ENCODE measurements at places on chromosomes 7 and 10.

DNA sequence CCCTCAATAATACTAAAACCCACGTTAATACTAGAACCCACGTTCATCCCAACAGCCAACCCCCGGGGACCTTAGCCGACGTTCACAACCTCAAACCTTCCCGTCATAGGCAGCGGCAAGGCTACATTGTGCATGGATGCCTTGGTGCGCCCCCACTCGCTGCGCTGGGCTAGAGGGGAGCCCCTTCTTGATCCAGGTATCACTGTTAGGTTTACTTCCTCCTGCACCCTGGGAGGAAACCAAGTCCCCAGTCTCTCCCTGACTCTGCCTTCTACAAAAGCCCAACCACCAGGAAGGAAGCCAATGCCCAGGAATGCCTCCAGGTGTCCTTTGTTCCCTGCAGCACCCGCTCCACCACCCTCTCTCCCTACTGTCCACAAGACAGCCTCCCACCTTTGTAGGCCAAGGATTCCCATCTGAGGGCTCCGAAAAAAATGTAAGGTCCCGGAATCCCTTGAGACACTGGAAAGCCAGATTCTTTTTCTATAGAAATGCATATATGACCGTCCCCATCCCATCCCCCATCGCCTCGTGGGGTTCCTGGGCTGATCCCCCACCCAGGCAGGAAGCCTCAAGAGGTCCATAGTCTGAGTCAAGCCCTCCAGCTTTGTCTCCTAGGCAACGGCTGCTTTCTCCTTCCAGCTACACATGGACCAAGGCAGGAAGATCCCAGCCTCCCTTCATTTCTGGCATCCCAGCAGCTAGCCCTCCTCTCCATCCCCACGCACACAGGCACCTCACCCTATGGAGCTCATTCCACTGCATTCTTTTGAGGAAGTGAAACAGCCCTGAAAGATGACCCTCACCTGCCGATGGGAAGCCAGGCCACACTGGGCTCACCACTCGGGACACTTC lies 25.2 kb downstream of the CTBP2 start:
- no peak for DNase-seq

DNA sequence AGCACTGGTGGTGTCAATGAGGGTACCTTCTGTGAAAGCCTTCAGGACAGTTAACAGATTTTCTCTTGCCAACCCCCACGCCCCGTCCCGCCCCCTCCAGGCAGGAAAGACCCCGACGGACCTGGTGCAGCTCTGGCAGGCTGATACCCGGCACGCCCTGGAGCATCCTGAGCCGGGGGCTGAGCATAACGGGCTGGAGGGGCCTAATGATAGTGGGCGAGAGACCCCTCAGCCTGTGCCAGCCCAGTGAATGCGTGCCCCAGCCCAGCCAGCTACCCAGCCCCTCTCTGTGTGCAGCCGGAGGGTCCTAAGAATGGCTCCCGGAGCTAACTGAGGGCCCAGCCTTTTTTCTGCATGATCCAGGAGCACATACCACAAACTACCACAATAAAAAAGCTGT lies 713 bp upstream of the HOGA1 start:
- DNase-seq, result no peak

GRCh38 chr10:34687434-34688210 lies 127.5 kb downstream of the PARD3 start:
- DNase-seq, result no peak

- no peak for DNase-seq
These were observed 323.0 kb upstream of the LRGUK start for GRCh38 chr7:133804127-133804526.

- no peak for DNase-seq
These were observed 989.3 kb downstream of the LRMDA start for GRCh38 chr10:76420725-76421124.

GRCh38 chr7:73382934-73383503 lies 50.6 kb upstream of the FZD9 start:
- DNase-seq, result no peak

- no peak for DNase-seq
These were observed 287.2 kb upstream of the FZD1 start for GRCh38 chr7:90977056-90977455.

- no peak for DNase-seq
These were observed 22.6 kb upstream of the AMZ1 start for GRCh38 chr7:2665359-2665791.

DNA sequence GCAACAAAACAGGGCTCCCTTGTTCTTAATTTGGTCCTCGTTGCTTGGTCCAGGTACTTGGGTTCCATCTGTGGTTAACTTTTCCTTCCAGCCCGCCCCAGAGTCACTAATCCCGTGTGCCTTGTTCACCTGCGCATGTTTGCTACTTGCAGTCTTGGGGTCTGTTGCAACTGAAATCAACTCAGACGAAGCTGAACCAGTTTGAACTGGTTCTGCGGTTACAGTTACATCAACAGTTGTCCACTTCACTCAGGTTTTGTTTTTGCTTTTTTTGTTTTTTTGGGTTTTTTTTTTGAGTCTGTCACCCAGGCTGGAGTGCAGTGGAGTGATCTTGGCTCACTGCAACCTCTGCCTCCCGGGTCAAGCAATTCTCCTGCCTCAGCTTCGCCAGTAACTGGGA lies 34.7 kb downstream of the TRRAP start:
- DNase-seq, result no peak

- no peak for DNase-seq
These were observed 146.3 kb downstream of the TRIL start for GRCh38 chr7:28811701-28812430.

DNA sequence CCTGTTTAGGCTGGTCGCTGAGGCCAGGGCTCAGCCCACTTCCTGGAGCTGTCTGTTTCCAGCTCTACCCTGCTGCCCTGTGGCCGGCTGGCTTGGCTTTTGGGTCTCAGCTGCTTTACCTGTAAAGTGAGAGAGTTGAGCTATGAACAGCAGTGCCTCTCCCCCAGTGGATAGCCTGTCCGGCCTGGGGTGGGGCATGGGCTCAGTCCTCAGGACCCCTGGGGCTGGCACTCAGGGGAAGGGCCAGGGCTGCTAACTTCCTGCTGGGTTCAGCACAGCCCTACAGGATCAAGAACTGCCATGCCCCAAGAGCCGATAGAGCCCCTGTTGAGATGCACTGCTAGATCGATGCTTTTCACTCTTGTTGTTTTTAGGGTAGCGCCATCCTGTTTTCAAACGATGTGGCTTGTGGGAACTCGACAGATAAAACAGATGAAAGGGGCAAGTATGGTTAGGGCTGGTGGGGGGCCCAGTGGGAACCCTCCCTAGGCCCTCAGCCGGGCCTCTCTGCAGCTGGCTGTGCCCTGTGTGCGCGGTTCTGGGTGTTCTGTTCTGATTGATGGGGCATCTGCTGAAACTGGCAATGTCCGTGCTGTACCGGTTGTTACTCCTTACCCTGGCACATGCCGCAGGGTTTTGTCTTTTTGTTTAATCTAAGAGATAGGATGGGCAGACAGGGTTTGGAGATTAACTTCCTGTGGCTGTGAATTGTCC lies 10.0 kb upstream of the SFRP5 start:
- no peak for DNase-seq

DNA sequence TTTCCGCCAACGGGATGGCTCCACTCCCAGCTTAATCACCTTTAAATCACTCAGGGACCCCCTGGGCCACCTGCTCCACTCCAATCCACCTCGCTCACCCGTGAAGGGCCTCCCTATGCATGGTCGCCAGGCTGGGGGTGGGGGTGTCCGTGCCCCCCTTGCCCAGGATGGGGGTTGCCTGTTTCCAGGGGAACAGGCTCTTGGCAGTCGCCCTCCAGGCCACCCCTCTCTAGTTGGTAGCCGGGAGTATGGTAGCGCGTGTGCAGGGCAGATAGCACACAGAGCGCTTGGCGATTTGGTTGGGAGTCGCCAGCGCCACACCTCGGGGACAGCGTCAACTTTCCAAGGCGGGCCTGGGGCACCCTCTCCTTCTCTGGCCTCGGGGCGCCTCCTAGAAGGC lies 134.9 kb upstream of the ZNF92 start:
- DNase-seq, result no peak

DNA sequence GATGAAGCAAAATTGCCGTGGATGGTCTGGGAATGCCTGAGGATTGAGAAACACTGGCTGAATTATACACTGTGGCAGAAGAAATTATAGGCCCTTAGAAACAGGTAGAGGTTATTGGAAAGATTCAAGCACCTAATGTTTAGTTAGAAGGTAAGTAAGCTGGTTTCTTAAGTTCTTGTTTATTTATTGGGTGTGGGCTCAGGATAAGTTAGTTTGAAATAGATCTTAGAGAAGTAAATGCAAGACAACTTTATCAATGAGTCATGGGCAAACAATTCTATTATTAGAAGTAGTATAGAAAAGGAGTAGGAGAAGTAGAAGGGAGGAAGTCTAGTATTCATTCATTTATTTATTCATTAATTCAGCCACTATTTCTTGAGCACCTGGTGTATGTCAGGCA lies 96.5 kb downstream of the KAT6B start:
- DNase-seq, result no peak

DNA sequence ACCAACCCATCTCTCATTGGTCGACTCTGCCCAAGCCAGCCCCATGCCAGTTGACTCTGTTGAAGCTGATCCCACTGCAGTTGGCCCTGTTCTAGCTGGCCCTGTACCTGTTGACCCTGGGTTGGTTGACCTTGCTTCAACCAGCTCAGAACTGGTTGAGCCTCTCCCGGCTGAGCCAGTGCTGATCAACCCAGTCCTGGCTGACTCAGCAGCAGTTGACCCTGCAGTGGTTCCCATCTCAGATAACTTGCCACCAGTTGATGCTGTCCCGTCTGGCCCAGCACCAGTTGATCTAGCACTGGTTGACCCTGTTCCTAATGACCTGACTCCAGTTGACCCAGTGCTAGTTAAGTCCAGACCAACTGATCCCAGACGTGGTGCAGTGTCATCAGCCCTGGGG lies 7.4 kb downstream of the PPRC1 start:
- DNase-seq, result no peak

DNA sequence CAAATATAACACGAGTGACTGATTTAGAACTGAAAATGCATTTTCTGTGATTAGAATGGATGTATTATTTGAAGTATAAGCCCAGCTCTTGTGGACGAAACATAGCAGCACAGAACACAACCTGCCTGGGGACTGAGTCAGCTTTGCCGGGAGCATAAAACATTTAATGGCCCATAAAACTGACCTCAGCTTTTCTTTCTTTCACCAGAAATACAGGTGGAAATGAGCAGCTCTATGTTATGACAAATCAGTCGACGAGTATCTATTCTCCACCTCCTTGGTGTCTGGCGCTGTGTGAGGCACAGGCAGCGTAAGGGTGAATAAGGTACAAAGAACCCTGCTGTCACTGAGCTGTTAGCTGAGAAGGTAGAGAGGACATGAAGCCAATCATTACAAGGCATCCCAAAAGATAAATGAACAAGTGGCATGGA lies 471.6 kb upstream of the AKR1E2 start:
- no peak for DNase-seq

GRCh38 chr10:116201011-116201410 lies 72.0 kb downstream of the GFRA1 start:
- DNase-seq, result no peak

DNA sequence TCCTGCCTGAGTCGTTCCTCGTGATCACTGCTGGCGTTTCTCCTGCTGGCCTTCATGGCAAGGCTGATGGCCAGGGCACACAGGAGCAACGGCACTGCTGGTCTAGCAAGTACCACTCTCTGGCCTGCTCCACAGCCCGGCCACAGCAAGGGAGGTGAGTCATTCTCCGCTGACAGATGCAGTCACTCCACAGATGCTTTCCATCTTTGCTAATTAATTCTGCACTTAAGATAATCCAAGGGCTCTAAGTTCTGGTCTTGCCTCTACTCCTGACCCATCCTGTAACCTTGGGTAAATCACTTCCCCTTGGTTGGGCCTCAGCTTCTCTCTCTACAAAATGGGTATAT lies 244.4 kb downstream of the RPS24 start:
- DNase-seq, result no peak

- no peak for DNase-seq
These were observed 9.4 kb downstream of the STK17A start for GRCh38 chr7:43592326-43592725.

GRCh38 chr10:92689663-92690210 lies at the start of gene HHEX:
TSS of gene HHEX (plus strand) at chr10:92689955. CDS start at chr10:92689987, 32 bp downstream.
- no peak for DNase-seq

- no peak for DNase-seq
These were observed 166.2 kb downstream of the CPEB3 start for GRCh38 chr10:92124616-92125143.

- DNase-seq, result no peak
These were observed 77.5 kb upstream of the HABP2 start for GRCh38 chr10:113475381-113475807.

- DNase-seq, result no peak
These were observed 123.7 kb downstream of the TACC2 start for GRCh38 chr10:122112625-122113160.

DNA sequence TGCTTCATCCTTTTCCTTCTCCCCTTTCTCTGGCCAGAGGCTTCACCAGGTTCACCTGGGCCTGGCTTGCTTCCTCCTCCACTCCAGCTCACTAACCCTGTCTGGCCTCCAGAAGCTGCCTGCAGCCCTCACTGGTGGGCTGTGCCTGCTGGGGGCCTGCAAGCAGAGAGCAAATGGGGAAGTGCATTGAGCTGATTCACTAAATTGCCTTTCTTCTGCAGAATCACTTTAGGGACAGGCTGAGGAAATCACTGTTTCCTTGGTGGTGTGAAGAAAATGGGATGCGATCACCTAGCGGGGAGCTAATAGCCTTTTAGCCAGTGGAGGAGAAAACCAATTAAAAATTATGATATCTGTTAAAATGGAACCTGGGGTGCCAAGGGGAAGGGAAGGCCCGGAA lies 3.0 kb downstream of the RET start:
- no peak for DNase-seq

DNA sequence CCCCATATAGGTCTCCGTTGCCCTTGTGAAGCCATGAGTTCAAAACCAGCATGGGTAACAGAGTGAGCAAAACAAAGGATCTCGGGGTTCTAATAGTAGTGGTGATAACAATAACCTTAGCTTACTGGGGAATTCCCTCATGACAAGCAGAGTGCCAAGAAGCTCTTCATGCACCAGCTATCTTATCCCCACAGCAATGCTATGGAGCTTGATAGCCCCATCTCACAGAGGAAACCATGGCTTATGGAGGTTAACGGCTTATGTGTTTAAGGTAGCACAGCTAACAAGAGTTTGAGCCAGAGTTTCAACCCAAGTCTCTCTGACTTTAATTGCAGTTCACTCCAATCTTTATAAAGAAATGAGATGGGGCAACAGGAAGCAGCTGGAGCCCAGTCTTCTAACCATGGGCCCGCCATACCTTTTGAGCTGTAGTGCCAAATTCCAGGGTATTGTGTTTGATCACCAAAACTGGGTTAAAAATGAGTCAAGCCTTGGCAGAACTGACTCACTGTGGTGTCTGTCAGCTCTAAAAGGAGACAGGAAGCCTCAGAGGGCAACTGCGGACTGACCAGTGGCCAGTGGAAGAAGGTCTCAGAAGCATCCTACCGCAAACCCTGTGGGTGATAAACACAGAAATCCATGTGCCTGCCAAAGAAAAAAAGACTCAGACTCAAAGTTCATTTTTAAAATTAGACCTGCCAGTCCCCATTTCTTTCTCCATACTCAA lies 16.5 kb upstream of the PLAU start:
- no peak for DNase-seq

DNA sequence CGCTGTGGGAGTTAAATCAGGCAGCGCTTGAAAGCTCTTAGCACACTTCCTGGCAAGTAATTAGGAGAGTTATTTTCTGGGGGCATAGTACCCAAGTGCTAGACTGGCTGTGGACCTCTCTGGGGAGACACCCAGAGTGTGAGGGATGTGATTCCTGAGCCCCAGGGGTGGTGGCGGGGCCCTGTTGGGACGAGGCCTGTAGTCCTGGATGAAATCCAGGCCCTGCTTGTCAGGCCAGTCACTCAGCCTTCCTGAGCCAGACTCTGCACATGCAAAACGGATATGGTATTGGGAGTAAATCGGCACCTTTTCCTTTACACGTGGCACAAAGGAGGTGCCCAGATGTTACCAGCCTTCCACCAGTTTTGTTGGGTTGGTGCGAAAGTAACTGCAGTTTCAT lies 31.2 kb downstream of the TRRAP start:
- DNase-seq, result no peak
